Placental pericyte (primary cell): ENCODE measurements at places on chromosomes 3 and 15. TPM values are rescaled to one million over a fixed set of nuclear protein-coding genes. Genes with fewer than 3 reads are reported as not detected.

Gene SKOR1
- total RNA-seq: 0.22 and 0.29 TPM in 2 replicates

Gene ACP3
- 3.5 and 21.5 TPM in 2 replicates for total RNA-seq

Gene LIPH
- total RNA-seq: 0.14 TPM in 1 of 2 replicates, not detected in the other

Gene NMNAT3
- under 0.01 and 0.43 TPM in 2 replicates for total RNA-seq

Gene SLC12A1
- not detected in 2 replicates for total RNA-seq

Gene PROK2
- total RNA-seq: not detected in 2 replicates

Gene VPS18
- 56.7 and 78.3 TPM in 2 replicates for total RNA-seq

Gene INSYN1
- total RNA-seq: 0.43 and 0.66 TPM in 2 replicates

Gene SPINK8
- total RNA-seq: not detected in 2 replicates

Gene DGKG
- total RNA-seq: 1.5 and 2.4 TPM in 2 replicates

Gene UQCC5
- 0.88 and 7.3 TPM in 2 replicates for total RNA-seq

Gene GNAT1
- total RNA-seq: not detected in 2 replicates

Gene WWTR1
- 41.1 and 133 TPM in 2 replicates for total RNA-seq

Gene TMEM212
- total RNA-seq: not detected in 2 replicates

Gene RHOV
- total RNA-seq: not detected in 2 replicates

Gene PDIA5
- 34.1 and 102 TPM in 2 replicates for total RNA-seq

Gene GAP43
- total RNA-seq: 0.43 TPM in 1 of 2 replicates, not detected in the other

Gene TTC21A
- 2.7 and 3.5 TPM in 2 replicates for total RNA-seq

Gene COX5A
- 33.4 and 45.7 TPM in 2 replicates for total RNA-seq

Gene CLK3
- total RNA-seq: 102 and 133 TPM in 2 replicates

Gene PFN2
- total RNA-seq: 97.8 and 167 TPM in 2 replicates

Gene WDR49
- not detected in 2 replicates for total RNA-seq

Gene PLSCR2
- total RNA-seq: not detected in 2 replicates

Gene KBTBD13
- not detected in 2 replicates for total RNA-seq

Gene POC1A
- 2.6 and 21.2 TPM in 2 replicates for total RNA-seq

Gene EXD1
- total RNA-seq: not detected in 2 replicates

Gene CYP8B1
- not detected in 2 replicates for total RNA-seq

Gene RBPMS2
- total RNA-seq: 0.22 TPM in 1 of 2 replicates, not detected in the other

Gene CADPS
- total RNA-seq: 6.3 and 17.3 TPM in 2 replicates

Gene MLF1
- 3.3 and 3.7 TPM in 2 replicates for total RNA-seq

Gene MON1A
- 7.7 and 20.5 TPM in 2 replicates for total RNA-seq

Gene CCK
- not detected in 2 replicates for total RNA-seq

Gene IMPG2
- total RNA-seq: 0.14 and 0.22 TPM in 2 replicates

Gene SRGAP3
- total RNA-seq: 0.43 and 6.1 TPM in 2 replicates

Gene ST3GAL6
- 6.9 and 14.0 TPM in 2 replicates for total RNA-seq

Gene MAP2K1
- total RNA-seq: 27.6 and 41.5 TPM in 2 replicates

Gene TMF1
- 47.7 and 49.0 TPM in 2 replicates for total RNA-seq

Gene ISLR2
- under 0.01 and 0.72 TPM in 2 replicates for total RNA-seq

Gene ETV5
- total RNA-seq: 69.6 and 70.0 TPM in 2 replicates
